CD4-positive, alpha-beta T cell treated with Interleukin-17A for 1 hour (primary cell): ENCODE measurements at places on chromosomes 12 and 14.

DNA sequence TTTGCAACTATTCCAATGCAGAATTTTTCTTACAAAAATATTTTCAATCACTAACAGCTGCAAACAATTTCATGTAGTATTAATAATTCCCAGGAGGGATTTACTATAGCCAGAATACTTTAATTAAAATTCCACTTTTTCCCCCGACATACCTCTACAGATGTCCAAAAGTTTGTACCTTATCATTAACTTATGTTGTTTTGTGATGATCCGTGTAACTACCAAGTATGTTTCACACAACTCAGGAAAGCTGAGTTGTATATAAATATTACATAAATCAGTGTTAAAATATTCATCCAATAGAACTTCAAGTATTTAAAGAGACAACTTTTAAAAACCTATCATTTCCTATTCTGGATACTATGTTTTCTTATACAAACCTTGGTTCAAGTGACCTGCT is 2.4 kb downstream of the EPS8 start:
- DNase-seq, result no peak

DNA sequence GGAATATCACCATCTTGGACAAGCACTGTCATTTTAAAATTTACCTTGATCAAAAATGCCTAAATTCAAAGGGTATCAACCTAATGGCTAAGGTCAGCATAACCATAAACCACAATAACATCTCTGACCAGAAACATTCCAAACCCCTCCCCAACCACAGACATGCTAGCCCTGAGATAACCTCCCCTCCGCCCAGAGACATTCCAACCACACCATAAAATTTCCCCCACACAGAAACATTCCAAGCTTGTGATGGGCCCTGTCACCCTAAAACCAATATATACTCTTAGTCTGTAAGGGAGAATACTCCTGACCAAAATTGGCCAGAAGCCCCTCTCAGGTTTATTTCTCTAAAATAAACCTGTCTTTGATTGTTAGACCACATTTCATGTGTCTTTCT is 17.7 kb downstream of the EPYC start:
- no peak for DNase-seq

DNA sequence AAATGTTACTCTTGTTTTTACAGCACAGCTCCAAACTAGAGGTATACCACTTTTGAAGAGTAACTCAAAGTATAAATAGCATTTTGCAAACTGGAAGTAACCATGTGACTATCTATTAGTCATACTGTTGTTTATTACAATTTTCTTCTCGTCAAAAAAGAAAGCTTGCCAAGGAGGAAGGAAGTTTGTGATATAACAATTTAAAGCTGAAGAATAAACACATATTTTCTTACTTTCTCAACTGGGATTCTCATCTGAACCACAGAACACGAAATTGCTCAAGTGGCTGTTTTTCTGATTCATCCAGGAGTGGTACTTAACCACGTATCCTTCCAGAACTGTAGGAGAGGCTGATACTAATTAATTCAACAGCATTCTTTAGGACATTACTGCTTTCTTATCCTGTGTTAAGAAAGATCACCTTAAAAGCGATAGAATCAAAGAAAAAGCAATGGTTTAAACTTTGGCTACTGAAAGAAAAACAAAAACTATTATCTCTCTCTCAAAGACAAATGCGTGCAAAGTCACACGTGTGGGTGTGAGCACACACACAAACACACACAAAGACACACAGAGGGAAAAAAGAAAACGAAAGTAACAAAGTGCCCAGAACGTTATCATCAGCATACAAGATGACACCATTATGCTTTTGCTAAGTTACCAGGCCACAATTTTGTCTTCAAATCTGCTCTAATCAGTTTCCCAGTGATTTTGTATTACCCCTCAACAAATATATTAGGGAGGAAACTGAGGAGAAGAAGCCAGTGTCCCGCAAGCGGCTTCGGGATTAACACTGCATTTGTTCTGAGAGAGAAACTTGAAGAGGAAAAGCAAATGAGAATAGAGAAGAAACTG is at the start of gene CLEC2B:
TSS of gene CLEC2B (minus strand) at position 48 of the 855 bp plus-strand sequence.
- DNase-seq, result peak; percentile 79

DNA sequence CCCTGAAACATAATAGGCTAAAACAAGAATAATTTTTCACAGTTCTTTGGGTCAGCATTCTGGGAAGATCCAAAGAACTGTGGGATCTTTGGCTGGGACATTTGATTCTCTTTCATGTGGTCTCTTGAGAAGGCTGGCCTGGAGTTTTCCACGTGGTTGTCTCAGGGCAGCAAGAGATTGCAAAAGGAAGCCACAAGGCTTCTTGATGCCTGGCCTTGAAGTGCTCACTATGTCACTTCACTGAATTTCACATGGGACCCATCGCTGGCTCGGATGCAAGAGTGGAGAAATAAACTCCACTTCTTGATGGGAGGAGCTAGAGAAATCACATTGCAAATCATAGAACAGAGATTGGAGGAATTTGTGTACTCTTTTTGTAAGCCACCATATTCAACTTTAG is 343.4 kb downstream of the MED13L start:
- DNase-seq, result no peak

DNA sequence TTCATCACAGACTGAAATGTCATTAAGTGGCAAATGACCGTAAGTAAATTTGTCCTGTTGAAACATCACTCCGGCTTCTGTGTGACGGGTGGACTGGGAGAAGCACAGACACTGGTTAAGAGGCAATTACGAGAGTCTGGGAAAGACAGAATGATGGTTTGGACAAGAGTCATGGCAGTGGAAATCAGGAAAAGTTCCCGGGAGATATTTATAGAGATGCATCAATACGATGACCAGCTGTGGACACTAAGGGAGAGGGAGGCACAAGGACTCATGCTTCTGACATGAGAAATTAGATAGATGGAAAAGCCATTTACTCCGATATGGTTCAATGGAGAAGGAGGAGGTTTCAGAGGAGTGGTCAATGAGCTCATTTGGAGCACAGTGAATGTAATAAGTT is 27.3 kb downstream of the CKAP4 start:
- no peak for DNase-seq

GRCh38 chr12:89195470-89195869 is 156.8 kb downstream of the DUSP6 start:
- no peak for DNase-seq

GRCh38 chr12:55700255-55701018 is 7.3 kb downstream of the ITGA7 start:
- no peak for DNase-seq

GRCh38 chr12:18595412-18595811 is 142.4 kb downstream of the PLCZ1 start:
- DNase-seq, result no peak

GRCh38 chr14:95885278-95885677 is 8.6 kb downstream of the TUNAR start:
- DNase-seq, result no peak

- DNase-seq, result no peak
Measured at GRCh38 chr12:93725531-93725930, 48.4 kb downstream of the CRADD start.

DNA sequence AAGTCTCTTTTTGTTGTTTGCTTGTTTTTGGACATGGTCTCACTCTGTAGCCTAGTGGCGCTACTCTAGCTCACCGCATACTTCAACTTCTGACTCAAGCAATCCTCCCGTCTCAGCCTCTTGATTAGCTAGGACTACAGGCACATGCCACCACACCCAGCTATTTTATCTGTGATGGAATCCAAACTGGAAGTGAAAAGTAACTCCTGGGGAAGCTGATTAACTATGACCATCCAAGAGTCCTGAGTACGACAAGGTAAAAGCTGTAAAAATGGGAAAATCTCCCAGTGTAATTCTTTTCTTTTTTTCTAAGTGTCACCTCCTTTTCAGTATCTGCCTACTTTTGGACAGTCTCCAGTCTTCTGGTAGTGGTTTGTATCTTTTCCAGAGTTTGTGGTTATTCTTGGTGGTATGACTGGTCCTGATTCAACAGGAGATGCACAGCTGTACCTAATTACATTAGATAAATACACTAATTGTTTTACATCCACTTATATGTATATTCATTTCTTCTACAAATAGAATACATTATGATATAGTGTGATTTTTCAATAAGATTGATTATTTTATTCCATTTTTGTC is 97.8 kb downstream of the SLC6A15 start:
- DNase-seq, result no peak

- DNase-seq, result no peak
Measured at GRCh38 chr12:57047981-57048380, 1.9 kb downstream of the MYO1A start.

GRCh38 chr12:123897221-123897620 is 75.4 kb downstream of the CCDC92 start:
- DNase-seq, result no peak

DNA sequence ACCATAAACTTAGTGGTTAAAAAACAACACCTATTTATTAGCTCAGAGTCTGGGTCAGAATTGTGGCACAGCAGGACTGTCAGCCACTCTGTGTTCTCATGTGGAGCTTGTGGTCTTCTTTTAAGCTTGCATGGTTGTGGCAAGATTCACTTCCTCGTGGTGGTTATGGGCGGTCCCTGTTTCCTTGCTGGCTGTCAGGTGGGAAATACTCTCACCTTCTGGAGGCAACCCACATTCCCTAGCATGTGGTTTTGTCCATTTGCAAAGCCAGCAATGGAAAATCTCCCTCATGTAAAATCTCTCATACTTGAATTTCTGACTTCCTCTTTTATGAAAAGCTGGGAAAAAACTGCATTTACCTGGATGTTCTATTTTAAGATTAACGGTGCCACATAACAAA is 229.8 kb downstream of the ALX1 start:
- DNase-seq, result no peak

DNA sequence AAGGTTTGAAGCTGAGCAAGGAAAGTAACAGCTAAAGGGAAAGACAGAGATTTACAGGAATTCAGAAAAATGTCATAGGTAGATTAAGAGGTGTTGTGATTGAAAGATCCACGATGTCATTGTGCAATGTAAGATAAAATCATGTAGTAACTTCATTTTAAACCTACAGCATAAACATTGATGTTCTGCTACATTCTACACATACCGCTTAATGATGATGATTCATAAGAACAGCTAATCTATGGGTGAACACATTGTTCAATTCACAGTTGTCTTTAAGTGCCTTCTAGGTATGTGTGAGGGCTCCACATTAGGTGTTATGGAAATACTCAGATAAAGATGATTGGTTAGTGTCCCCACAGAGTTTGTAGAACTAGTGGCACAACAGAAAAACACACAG is 170.9 kb downstream of the GRIP1 start:
- no peak for DNase-seq

DNA sequence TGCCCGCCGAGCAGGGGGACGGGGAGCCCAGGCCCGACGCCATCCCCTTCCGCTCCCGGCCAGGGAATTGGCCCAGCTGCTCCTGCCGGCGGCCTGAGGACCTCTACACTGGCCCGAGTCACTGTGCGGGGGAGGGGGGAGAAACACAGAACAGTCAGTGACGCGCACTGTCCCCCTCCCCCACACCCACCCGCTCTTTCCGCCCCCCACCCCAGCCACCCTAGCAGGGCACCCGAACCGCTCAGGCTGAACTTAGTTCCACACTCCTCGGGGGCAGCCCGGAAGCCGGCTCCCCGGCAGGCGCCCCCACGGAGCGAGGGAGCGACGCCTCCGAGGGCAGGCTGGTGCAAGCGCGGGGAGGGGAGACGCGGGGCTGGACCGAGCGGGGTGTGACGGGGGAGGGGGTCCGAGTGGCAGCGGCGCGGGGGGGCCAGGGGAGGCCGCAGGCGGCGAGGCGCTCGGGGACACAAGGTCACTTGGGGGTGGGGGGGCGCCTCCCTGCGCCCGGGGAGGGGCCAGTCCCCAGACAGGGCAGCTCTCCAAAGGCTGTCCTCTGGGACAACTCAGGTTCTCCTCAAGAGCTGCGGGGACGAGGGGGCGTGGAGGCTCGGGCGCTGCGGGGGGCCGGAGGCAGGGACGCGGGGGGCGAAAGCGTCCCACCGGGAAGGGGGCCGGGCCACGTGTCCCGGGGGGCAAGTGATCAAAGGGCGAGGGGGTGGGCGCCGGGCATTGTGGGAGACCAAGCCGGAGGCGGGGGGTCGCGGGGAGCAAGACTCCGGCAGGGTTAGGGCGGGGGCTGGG is 648 bp downstream of the CHD4 start:
- DNase-seq, result peak; percentile 74

DNA sequence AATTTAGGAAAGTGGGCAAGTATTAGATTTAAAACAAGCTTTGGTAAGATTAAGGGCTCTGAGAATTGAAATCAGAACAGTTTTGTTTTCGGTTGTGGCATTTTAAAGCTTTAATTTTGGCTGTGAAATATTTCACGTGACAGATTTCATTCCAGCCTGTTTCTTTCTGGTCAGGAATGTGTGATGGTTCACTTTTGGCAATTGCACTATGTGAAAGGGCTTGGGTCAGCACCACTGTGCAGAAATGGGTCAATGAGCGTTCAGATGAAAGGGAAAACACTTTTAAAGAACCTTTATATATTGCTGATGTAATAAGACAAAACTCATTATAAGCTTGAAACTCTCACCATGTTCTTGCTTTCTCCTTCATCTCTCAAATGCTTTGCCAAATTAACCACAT is 17.1 kb downstream of the NUBPL start:
- DNase-seq, result no peak

- no peak for DNase-seq
Measured at GRCh38 chr14:24250354-24250753, 7.9 kb upstream of the TINF2 start.

DNA sequence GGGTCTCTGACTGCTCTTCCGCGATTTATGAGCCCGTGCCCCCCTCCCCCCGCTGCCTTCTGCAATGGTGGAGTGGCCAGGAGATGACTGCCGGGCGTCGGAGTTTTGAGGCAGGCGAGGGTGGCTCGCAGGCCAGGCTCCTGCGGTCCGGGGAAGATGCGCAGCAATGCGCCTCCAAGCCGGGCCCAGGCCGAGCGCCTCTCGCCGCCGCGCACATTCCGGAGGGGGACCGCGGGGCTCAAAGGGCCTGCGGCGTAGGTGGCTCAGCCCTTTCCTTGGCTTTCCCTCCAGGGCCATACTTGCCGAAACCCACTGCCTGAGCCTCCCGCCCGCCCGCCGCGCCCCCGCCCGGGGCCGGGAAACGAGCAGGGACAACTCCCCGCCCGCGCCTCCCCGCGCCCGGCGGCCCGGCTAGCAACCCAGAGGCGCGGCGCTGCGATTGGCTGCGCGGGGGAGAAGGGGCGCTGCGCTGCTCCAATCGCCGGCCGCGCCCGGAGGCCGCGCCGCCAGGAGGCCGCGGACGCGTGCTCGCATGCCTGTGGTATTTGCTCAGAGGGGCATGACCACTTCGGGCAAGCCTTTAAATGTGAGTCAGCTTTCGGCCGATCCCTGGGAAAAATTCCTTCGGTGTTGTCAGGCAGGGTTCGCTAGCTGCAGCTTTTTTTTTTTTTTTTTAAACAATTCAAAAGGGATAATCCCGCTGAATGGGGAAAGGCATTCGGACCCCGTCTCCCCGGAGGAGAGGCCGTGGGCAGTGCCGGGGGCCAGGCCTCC is 157.9 kb upstream of the PARP11 start:
- DNase-seq, result peak; percentile 72

DNA sequence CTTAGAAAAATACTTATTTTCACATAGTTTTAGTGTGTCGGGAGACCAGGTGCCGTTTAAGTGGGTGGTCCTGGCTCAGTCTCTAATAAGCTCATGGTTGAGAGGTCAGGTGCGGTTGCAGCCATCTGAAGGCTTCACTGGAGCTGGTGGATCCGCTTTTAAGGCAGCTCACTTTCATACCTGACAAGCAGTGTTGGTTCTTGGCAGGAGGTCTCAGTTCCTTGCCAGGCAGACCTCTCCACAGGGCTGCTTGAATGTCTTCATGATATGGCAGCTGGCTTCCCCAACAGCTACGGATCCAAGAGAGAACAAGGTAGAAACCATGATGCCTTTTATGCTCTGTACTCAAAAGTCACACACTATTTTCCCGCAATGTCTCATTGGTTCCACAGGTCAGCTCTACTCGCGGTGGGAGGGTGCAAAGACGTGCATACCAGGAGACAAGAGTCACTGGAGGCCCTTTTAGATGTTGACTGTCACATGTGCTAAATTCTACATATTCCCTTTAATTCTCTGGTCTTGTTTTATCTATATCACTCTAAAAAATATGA is 8.0 kb upstream of the ZDHHC17 start:
- no peak for DNase-seq
